ENCODE measurements at places on chromosomes 11 and 22.

- no peak for DNase-seq
These were observed 143.0 kb downstream of the DBX1 start for GRCh38 chr11:20017320-20017719.

DNA sequence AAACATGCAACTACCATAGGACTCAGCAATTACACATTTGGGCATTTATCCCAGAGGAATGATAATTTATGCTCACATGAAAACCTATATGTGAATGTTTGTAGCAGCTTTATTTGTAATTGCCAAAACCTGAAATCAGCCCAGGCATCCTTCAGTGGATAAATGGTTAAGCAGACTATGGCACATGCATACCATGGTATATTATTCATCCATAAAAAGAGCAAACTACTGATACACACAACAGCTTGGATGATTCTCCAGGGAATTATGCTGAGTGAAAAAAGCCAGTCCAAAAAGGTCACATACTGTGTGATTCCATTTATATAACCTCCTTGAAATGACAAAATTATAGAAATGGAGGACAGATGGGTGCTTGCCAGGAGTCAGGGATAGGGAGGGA is 86.7 kb downstream of the ALX4 start:
- no peak for DNase-seq

DNA sequence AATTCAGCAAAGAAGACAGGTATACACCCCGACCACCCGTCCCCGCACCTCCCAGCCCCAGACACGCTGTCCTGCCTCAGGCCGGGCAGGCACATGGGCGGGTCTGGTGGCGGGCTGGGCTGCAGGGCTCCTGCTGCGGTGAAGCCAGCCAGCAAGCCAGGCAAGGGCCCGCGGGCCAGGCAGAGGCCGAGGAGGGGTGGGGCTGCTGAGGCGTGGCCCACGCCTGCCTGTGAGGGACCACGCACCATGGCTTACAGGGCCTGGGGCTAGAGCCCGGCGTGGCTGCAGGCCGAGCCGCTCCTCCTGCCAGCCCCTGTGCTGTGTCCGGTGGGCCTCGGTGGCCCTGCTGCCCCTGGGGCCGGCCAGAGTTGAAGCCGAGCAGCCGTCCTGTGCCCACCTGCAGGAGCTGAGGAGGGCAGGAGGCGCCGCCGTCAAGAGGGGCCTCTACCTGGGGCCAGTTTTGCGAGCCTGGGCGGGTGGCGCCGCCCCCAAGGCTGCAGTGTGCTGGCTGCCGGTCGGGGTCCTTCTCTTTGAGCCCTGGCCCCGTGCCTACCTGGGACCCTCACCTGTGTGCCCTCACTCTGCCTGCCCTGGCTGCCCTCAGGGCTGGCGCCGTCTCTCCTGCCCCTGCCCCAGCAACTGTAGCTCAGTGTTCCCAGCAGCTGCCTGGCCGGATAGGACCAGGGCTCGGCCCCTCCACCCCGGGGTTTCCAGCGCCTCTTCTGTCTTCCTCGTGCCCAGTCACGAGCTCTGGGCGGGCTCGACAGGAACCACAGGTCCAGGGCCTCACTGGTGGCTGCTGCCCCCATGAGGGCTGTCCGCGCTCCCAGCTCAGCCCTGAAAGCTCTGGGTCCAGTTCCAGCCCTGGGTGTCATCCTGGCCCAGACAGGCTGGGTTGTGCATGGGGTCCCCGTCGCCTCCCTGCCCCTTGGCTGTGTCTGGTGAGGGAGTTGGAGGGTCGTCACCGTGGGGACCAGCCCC is 38.4 kb downstream of the MOB2 start:
- no peak for DNase-seq

DNA sequence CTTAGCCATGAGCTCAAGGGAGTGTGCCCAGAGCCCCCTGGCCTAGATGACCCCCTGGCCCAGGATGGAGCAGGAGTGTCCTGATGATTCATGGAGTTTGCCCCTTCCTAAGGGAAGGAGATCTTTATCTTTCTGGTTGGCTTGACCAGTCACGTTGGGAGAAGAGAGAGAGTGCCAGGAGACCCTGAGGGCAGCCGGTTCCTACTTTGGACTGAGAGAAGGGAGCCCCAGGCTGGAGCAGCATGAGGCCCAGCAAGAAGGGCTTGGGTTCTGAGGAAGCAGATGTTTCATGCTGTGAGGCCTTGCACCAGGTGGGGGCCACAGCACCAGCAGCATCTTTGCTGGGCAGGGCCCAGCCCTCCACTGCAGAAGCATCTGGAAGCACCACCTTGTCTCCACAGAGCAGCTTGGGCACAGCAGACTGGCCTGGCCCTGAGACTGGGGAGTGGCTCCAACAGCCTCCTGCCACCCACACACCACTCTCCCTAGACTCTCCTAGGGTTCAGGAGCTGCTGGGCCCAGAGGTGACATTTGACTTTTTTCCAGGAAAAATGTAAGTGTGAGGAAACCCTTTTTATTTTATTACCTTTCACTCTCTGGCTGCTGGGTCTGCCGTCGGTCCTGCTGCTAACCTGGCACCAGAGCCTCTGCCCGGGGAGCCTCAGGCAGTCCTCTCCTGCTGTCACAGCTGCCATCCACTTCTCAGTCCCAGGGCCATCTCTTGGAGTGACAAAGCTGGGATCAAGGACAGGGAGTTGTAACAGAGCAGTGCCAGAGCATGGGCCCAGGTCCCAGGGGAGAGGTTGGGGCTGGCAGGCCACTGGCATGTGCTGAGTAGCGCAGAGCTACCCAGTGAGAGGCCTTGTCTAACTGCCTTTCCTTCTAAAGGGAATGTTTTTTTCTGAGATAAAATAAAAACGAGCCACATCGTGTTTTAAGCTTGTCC is 14.3 kb downstream of the ADORA2A start:
- no peak for DNase-seq

GRCh38 chr11:74522776-74523175 is 29.3 kb upstream of the LIPT2 start:
- DNase-seq, result no peak
